ENCODE measurements at places on chromosomes 3 and 15. TPM values are rescaled to one million over a fixed set of nuclear protein-coding genes. Genes with fewer than 3 reads are reported as not detected.

CKMT1B gene
- total RNA-seq: 0.42 TPM

SAMMSON gene
- 2.8 TPM for total RNA-seq

CILP gene
- 68.9 TPM for total RNA-seq

PIERCE2 gene
- 3.8 TPM for total RNA-seq

PLSCR1 gene
- total RNA-seq: 65.5 TPM
